ENCODE measurements at places on chromosomes 4 and X.

DNA sequence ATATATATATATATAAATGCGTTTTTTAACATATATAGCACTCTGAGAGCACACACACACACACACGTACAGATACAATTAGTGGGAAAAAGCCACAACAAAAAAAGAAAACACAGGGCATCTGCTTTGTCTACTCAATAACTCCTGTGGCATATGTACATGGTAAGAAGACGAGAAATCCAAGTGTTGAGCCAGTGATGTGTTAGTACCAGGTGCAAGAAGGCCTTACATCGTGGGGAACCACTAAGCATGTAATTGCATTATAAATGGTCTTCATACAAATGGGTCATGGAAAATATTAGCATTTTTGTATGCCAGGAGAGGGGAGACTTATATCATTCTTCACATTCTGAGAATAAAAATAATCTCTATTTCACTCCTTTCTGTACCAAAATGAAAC, 62.7 kb upstream of the FAM47B start:
- DNase-seq, result no peak

DNA sequence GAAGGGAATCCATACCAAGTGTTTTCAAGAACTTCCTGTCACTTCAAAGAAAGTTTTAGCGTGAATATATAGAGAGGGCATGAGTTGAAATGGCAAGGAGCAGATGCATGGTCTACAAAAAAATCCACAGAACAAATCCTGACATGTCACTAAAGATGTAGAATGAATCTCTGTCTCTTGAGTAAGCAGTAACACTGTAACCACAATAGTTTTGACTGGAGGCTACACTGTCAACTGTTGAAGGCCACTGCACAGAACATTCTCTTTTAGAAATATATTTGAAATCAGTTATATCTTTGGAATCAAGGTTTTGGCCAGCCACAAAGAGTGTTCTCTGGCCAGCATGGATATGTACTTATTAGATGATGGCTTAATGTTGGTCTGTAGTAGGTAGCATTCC, 83.8 kb downstream of the VCX3B start:
- no peak for DNase-seq

DNA sequence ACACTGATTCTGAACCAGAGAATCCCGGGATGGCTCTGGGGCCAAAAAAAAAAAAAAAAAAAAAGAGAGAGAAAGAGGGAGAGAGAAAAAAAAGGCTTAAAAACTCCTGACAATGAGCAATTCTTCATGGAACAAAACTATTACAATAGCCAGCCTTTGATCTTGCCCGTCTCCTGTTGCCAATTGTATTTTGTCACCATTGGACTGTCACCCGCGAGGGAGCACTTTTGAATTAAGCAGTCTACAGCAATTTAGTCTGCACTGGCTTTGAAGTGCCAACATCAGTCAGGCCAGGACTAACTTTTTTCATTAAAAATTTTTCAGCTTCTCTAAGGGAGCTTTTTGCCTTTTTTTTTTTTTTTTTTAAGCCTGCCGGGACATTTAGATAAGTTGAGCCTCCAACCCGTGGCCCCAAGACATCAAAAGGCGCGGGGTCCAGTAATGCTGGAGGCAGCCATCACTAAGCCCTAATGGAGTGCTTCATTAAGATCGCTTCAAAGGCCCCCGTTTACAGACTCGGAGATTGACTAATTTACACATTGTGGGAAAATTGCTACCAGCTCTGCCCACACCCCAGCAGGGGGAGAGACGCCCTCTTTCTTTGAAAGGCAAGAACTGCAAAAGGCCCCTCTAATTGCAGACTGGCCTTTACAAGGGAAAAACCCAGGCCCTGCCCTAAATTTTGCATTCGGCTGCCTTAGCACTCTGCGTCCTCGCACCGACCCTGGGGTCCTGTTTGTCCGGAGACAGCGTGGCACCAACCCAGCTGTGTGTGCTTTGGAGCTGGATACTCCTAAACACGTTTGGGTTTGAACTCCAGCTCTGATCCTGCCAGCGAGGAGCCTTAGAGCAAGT, 98.1 kb upstream of the MSX1 start:
- DNase-seq, result no peak

DNA sequence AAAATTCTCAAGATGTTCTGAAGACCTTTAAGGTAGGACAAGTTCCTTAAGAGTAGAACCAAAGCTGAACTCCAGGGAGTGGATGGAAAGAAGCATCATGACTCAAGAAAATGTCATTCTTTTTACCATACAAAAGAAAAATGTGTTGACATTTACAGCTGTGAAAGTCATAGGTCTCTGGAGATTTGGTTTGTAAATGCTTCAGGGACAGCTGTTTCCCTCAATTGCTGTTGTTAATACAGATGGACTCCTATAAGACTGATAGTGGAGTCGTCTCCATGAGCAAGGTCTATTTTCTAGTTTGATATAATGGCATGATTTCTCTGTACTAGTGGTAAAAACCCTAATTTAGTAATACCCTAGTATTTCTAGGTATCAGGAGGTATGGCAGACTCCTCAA, 101.7 kb downstream of the PHOX2B start:
- no peak for DNase-seq

DNA sequence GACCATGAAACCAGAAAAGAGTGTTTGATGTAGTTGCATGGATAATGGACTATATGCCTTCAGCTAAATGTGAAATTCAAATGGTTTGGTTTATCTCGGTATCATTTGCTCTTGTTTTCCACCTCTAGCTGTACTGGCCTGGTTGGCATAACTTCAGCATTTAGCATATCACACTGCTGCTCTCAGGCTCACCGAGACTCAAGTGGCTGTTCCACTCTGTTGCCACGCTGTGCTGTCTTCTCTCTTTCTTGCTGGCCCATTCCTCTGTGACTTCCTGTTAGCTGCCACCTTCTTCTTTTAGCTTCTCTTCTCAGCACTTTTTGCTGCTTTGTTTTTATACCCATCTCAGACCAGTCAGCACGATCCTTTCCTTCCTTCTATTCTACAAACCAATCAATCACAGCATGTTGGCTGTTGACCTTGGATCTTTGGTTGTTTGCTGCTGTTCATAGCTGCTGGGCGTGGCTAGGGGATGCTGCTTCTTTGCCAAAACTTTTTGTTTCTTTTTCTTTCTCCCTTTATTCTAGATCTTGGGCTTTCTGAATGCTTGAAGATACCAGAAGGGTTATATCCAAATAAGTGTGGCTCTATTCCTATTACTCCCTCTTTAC, 24.0 kb downstream of the INTS6L start:
- no peak for DNase-seq

DNA sequence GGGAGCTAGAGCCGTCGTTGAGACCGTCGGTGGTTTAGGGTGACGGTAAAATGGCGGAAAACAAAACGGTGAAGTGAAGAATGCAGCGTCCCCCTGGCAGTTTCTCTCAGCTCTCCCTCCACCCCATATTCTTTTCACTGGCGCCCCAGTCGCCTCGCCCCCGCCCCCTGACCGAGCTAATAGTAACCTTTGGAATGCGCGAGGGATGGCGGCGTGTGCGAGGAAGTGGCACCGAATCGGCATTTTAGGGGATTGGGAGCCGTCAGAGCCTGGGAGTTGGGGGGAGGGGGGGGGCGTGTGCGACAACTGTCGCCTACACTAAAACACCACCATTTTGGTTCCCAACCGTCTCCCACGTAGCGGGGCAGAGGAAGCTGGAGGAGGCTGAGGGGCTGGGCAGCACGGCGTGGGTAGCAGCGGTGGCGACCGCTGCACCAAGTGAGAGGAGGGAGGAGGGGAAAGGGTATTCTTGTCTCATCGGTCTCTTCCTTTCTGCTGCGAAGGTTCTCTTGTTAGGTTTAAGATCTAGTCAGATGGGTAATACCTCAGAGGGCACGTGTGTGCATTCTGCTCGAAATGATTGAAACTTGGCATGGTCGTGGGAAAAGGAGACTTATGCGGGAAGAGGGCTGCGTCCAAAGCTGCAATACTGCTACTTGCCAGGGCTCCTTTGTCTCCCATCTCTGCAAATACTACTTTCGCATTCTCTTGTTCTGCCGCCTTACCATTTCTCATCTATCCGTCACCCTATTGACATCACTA, 840 bp downstream of the ZNF711 start:
- peak; percentile 5 for DNase-seq

DNA sequence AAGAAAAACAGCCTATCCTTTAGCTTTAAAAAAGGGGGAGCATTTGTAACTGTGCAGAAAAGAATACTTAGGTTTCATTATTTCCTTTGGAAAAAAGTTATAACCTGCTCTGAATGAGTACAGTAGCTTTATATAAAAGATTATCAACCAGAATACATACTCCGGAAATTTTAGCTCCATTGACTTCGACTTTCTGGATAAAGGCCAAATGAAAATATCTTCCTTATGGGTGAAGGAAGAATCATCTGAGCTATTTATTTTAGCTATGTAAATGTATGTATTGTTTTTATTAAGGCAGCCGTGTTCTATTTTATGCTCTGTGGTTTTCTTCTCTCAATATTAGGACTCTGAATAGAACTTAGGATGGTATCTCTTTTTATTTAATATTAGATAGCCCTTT, 69.0 kb upstream of the ETNPPL start:
- no peak for DNase-seq

GRCh38 chrX:139842326-139843185, 90.3 kb downstream of the ATP11C start:
- DNase-seq, result no peak

- peak; percentile 13 for DNase-seq
Measured at GRCh38 chr4:150010525-150011126, 67.6 kb upstream of the DCLK2 start.

DNA sequence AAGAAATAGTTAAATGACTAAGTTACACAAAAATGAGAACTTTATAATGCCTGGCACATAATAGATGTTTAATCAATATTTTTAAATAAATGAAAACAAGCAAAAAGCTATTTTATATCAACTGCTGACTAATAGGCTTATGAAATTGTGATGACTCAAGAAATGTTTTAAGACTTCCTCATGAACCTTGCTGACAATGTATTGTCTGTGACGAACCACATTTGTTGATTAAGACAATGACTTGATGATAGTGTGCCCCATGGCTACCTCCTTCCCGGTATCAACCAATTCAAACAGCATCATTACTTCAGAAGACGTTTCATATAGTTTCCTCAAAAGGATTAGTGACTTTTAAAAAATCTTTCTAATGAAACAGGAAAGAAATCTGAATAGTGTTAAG, 7.9 kb downstream of the CXCL6 start:
- DNase-seq, result no peak

DNA sequence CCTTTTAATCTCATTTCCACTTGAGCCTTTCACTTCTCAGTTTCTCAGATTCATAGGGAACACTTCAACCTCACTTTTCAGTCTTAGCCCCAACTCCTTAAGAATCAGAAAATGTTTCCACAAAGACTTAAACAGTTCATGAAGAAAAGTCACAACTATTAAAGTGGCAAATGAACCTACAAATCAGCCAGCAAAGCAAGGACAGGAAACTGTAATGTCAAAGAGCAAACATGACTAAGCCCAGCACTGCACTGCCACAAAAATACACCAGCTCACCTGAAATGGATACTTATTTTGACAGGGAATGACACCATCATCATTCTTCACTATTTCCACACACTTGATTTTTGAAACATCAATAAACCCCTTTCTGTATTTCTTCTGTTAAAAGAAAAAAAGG, 41.8 kb upstream of the TXK start:
- DNase-seq, result no peak

DNA sequence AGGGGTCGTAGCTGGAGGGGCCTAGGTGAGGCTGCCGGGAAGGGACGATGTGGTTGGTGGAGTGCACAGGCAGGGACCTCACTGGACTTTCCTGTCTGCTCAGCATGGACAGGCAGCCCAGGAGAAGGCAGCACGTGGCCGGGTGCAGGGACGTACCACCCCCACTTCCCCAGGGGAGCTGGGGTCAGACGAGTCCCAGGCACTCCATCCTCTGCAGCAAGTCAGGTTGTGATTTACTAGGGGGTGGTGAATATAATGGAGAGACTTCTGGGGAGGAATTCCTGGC, 1.5 kb upstream of the CTBP1 start:
- no peak for DNase-seq

DNA sequence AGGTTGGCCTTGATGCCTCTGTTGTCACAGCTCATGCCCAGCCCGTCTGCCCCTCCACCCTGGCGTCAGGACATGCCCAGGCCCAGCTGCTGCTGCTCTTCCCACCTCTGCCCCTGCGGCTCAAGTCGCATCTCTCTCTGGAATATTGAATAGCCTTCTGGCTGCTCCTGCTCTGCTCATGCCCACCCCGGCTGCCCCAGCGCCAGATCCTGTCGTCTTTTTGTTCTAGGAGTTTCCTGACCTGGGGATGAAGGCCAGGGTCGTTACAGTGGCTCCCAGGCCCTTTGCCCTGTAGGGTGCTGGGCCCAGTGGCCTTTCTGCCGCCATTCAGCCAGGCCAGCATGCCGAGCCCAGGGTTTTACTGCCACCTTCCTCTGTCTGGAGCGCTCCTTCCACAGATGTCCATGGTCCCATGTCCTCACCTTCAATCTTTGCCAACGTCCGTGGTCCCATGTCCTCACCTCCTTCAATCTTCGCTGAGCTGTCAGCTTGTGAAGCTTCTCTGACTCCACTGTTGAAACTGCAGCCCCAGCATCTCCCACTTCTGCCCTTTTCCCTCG, 9.7 kb downstream of the MAEA start:
- DNase-seq, result no peak

- no peak for DNase-seq
Measured at GRCh38 chrX:7146703-7147412, 654 bp upstream of the STS start.

GRCh38 chr4:135281230-135281629, 1079.6 kb upstream of the PABPC4L start:
- DNase-seq, result no peak

DNA sequence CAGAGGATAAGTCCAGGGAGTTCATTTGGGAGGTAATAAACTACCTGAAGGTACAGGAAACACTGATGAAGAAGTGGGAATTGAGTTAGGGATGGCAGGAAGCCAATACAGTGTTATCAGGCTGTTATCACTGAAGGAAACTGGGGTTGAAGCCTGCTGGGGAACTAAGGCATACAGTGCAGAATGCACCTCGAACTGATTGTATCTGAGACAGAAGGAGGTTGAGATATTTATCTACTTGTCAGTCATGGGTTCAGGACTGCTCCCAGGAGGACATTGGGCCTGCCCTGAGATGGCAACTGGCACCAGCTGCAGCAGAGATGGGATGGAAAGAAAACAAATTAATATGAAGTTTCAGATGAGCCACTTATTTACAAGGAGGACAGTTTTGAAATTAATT, 35.5 kb upstream of the CD38 start:
- DNase-seq, result no peak

DNA sequence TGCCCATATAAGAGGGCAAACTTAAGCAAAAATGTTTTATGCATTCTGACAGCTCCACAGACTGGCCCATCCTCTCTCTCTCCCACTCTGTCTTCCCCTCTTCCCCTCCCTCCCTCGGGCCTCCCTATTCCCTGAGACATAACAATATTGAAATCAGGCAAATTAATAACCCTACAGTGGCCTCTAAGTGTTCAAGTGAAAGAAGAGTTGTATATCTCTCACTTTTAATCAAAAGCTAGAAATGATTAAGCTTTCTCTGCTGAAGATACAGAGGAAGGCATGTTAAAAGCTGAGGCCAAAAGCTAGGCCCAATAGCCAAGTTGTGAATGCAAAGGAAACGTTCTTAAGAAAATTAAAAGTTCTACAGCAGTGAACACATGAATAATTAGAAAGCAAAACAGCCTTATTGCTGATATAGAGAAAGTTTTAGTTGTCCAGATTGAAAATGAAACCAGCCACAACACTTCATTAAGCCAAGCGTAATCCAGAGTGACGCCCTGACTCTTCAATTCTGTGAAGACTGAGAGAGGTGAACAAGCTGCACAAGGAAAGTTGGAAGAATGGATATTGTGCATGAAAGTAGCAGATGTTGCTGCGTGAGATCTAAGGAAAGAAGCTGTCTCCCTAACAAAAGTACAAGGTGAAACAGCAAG, 54.9 kb downstream of the USO1 start:
- DNase-seq, result no peak
